ENCODE measurements at places on chromosomes 12 and 14. TPM values are rescaled to one million over a fixed set of nuclear protein-coding genes. Genes with fewer than 3 reads are reported as not detected.

- H3K4me1 ChIP-seq: no peaks in the 10 kb centered on the region
- no peak overlapping the region for H3K4me3 ChIP-seq
- DNase-seq: no peak
These were observed 35.7 kb upstream of the STK38L start for GRCh38 chr12:27208414-27208750.

DNA sequence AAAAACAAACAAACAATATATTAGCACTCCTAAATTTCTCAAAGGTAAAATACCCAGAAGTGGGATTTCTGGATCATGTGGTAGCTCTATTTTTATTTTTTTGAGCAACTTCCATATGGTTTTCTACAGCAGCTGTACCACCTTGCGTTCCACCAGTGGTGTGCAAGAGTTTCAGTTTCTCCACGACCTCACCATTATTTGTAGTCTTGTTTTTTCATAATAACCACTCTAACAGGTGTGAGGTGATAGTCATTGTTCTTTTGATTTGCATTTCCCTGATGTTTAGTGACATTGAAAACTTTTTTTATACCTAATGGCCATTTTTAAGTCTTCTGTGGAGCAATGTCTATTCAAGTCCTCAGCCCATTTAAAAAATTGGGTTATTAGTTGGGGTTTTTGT, 127.3 kb upstream of the SLC38A2 start:
- H3K27me3 ChIP-seq: no peaks in the 10 kb centered on the region
- no peak overlapping the region for H3K4me3 ChIP-seq
- H3K36me3 ChIP-seq: no peaks in the 10 kb centered on the region
- no peak for DNase-seq
- no peaks in the 10 kb centered on the region for H3K4me1 ChIP-seq

DNA sequence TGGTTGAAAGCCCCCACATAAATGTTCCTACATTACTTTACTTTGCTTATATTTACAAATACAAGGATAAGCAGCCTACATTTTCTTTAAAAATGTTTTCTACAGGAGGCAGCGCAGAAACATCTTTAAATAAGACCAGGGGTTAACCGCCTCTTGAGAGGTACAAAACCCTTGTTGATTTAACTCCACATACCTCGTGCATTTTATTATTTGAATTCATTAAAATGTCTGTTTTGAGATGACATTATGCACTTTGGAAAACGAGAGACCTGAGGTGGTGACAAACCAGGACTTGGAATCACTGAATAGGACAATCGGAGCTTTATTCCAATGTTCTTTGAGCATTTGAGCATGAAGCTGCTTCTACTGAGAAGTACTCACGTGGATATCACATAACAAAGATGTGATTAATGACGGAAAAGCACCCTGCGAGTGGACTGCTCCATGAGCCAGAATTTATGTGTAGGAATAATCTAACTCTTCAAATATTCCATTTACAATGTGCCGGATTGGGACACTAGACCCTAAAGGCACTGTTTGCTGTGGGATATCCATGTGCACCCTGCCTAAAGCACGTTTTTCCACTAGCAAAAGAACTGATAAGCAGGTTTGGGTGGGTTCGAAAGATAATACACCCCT, 746 bp upstream of the DUSP16 start:
- H3K27ac ChIP-seq: peak overlapping the region; percentile 100
- no peaks in the 10 kb centered on the region for H3K36me3 ChIP-seq
- peaks cover 38% of the 10 kb centered on the region for H3K4me1 ChIP-seq
- H3K4me3 ChIP-seq: peak overlapping the region; percentile 88

ZC2HC1C gene
- 4.3 TPM for total RNA-seq
